ENCODE measurements at places on chromosomes 6 and 20.

DNA sequence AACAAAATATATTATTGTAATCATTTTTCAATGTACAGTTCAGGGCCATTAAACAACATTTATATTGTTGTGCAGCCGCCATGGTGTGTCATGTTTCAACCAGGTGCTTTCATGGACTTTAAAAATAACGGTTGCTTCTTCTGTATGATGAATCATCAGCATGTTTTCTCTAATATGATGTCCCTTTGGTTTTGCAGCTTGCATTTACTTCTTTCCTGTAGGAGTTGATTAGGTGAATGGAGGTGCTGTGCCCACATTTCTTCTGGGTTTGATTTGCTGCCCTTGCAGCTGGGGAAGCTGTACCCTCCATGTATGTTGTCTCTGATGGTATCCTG is 54.9 kb upstream of the TULP4 start:
- DNase-seq, result no peak

DNA sequence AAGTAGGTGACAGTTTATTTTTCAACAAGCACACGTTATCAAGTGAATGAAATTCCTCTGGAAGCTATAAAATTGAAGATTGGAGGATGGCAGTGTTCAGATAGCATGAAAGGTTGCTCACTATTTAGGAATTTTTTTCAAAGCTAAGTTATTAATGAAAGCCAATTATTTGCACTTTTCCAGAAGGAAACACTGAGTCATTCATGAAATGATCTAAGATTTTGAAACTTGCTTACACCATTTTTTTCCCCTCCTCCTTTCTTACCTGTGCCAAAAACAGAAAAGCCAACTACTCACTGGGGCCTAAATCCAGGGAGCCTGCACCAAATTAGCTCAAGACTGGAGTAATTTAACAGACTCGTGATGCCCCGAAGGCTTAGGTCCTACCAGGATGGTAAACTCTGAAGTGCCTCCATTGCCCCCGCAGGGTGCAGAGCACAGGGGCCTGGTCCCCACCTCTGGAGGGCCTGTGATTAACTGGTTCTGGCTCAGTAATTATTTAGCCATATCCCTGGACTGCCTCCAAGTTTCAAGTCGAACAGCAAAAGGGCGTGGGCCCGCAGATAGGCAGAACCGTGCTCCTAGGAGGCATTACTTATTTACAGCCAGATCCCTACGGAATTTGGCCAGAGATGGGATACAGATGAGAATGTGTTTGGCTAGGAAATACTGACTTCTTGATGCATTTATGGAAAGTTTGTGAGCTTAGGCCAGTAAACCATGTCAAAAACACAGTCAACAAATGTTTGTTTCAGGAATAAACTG is 28.0 kb upstream of the ZNF217 start:
- DNase-seq, result no peak

DNA sequence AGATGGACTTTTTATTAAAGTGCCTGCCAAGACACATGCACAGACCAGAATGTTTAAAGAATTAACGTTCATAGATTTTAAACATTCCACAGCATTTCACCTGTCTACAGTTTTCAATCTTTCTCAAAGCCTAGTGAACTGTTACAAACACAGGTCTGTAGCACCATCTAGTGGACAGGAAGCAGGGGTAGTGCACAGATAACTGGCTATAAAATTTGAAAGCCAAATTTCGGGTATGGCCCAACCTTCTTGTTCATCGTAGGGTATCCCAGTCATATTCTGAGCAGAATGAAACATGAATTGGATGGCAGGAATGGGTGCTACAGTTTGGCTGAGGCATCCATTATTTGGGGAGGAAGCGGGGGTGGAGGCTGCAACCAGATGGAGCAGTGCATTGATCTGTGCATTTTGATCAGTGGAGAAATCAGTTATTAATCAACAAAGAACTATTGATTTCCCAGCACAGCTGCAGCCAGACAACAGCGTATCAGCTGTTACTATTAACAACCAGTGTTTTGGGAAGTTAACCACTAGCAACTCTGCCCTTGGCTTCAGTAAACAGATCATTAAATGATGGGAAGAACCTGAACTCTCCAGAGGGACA is 56.1 kb upstream of the B3GAT2 start:
- DNase-seq, result no peak

- no peak for DNase-seq
Observed at GRCh38 chr6:36977470-36977941, 8.5 kb downstream of the MTCH1 start.

DNA sequence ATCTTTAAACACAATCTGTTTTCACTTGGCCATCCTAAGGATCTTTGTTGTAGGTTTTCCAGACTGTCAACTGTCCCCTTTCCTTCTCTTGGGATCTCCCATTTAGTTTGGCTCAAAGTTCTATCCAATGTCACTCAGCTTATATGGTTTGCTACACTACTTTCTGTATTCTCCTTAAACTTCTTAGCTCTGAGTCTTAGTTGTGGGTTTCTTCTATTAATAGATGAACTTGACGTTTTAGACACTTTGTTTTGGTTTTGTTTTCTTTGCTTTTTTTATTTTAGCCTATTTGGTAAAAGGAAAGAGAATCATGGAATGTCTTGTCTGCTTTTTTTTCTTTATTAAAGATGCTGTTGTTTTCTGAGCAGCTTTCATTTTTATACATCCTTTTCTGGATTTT is 11.4 kb downstream of the RMND1 start:
- no peak for DNase-seq

DNA sequence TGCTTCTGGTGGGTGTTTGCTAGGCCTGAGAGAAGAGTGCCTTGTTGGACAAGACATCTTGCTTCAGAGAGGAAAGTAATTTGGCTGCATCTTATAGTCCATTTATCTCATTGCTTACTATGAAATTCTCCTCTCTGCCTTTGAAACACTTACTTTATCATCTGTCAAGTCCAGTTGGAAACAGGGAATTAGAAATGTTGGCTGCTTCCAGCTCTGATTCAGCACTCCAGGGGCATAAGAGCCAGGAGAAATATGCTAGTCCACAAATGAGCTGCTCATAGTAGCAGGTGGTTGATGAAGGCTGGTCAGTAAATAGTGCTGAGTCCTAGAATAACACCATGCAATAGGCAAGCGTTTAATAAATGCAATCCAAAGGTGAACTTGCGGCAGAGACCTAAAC is 227.1 kb downstream of the SLC35F1 start:
- no peak for DNase-seq

DNA sequence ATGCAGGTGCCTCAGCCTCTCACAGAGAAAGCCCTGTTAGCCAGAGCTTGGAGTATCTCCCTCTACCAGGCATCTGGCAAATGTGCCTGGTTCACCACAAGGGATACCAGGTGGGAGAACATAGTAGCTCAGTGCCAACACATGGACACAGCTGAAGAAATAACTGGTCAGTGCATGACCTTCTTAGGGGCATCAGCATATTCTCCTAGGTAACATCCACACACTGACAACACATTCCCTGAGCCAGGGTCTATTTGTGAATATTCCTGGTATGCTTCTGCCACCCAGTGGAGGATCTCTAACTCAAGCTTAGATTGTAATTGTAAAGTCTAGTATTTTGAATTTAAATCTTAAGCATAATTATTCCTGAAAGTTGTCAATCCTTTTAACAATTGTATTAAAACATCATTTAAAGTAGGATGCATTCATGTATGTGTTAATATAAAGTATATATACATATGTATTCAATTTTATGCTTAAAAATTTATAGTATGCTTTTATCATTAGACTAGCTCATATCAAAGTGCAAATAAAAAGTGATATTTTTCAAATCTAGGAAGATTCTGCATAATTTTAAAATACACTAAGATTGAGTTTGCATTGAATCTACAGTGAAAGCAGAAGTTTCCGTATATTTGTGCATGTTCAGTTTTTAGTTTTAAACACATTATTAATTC is 45.3 kb upstream of the COL21A1 start:
- DNase-seq, result no peak

- DNase-seq, result no peak
Observed at GRCh38 chr6:122790423-122791309, 1.6 kb downstream of the SMPDL3A start.

DNA sequence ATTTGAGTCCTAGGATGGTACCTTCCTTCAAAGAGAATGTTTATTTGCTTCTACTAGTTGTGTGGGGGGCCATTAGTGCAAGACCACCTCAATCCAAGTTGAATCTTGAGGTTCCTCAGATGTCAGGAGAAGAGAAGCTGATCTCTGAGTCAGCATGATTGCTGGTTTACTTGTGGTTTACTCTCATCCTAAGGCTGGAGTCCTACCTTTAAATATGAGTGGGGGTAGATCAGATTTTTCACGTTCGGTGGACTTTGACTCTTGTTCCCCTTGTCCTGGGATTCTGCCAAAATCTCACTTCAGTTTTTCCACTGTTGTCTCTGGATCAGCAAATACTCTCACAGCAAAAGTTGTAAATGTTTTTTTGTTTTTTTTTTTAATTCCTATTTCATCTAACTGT is 84.6 kb upstream of the F13A1 start:
- no peak for DNase-seq

- DNase-seq, result no peak
Observed at GRCh38 chr6:91098006-91098405, 511.1 kb upstream of the MAP3K7 start.

GRCh38 chr6:46012834-46013233 is 2.8 kb downstream of the CLIC5 start:
- DNase-seq, result no peak

- DNase-seq, result no peak
Observed at GRCh38 chr6:134424165-134424797, 106.4 kb upstream of the SGK1 start.

DNA sequence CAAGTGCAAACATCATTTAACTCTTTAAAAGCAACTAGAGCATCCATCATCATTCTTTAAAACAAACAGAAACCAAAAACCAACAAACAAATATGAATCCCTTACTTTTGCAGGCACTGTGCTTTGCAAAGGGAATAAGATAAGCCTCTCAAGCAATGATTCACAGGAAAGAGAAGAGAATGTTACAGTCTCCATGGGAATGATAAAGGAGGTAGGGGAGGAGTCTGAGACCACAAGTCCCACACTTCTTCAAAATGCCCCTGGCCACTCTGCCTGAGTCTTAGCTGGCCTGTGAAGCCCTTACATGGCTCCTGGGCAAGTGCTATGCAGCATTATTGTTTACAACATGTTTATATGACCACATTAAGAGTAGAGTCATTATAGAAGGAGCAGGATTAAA is 257.7 kb upstream of the MARCKS start:
- DNase-seq, result no peak

GRCh38 chr20:13355941-13356486 is 134.9 kb downstream of the ISM1 start:
- DNase-seq, result no peak

DNA sequence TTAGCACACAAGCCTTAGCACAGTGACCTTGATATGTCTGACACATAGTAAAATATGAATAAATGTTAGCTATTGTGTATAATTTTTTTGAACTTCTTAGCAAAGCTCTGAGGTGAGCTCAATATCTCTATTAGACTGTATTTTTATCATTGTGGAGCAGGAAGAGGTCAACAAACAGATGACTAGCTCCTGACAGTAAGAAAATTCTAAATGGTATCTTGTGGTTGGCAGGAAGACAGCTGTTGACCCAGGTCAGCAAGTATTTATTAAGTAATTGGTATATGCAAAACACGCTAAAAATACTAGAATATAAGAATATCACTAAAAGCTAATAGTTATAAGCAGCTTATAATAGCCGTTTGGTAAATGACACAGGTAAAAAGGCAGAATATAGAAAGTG is 77.5 kb upstream of the MARCKS start:
- no peak for DNase-seq

GRCh38 chr6:33249732-33250630 is 21.7 kb downstream of the VPS52 start:
- DNase-seq, result no peak

DNA sequence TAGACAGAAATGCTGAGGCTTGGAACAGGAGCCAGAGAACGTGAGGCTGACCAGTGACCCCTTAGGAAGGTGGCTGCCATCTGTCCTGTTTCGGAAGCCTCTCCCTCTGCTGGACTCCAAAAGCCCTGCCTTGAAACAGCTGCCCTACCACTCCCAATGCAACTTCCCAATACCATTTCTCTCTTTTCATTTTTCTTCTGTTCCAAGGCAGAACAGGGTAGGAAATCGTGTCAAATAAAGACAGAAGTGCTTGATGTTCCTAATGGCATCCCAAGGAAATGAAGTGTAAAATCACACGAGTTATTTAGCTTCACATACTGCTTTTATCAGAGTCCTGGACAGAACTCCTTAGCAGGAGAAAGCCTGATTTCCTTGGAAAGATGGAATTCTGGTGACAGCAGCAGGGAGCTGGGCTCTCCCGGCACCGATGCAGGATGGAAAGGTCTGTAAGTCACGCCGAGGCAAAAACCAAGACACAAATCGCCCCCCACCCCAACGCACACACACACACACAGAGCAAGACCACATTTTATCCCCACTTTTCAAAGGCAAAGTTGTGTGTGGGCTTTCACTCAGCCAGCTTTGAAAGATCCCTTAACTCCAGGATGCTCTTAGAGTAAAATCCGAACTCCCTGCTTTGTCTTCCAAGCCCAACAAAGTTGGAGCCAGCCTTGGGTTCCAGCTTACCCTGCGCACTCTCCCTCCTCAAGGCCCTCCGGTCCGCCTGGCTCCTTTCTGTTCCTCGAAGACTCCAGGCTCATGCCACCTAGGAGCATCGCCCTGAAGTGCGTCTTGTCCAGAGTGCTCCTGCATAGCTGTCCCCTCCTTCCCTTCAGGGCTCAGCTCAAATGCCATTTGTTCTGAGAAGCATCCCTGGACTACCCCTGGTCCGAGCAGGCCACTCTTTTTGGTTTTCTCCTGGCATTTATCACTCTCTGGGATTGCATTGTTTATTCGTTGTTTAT is 11.6 kb upstream of the STX16 start:
- no peak for DNase-seq

GRCh38 chr6:158205169-158205944 is 37.2 kb downstream of the GTF2H5 start:
- DNase-seq, result no peak

- DNase-seq, result no peak
Observed at GRCh38 chr6:160274871-160275510, 16.4 kb upstream of the SLC22A2 start.

DNA sequence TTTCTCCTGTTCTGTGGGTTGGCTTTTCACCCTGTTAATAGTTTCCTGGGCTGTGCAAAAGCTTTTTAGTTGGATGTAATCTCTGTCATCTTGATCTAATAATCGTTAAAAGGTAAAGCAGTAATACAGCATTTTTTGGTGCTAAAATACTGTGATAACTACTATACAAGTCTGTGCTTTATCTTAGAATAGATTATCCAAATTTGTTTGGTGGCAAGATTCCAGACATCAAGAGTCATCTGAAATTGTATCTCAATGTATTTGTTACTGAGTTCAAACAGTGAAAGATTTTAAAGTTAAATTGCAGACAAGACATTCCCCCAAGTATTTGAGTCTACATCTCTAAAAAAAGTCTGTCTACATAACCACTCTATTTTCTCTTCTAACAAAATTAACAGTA is 18.8 kb downstream of the TBPL1 start:
- no peak for DNase-seq

GRCh38 chr6:79894939-79895338 is 52.4 kb downstream of the ELOVL4 start:
- DNase-seq, result no peak

DNA sequence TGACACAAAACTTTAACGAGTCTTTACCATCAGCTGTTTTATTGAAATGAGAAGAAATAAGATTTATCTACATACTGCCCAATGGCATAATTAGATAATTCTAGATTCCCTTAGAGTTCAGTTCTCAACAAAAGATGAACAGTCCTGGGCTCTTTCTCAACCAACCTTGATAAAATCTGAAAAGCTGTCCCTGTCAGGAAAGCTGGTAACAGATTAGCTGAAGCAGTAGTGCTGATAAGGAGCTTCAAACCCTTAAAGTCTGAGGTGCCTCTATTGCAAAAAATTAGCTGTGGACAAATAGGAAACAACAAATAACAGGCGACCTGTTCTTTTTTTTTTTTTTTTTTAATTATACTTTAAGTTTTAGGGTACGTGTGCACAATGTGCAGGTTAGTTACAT is 35.9 kb upstream of the FAM135A start:
- no peak for DNase-seq

Data from activated CD8-positive, alpha-beta memory T cell treated with anti-CD3 and anti-CD28 coated beads for 4 hours (primary cell).